ENCODE measurements at places on chromosomes 7 and 10.
A peak's percentile ranks its signal among the peaks of the same experiment; 100 is the strongest.

DNA sequence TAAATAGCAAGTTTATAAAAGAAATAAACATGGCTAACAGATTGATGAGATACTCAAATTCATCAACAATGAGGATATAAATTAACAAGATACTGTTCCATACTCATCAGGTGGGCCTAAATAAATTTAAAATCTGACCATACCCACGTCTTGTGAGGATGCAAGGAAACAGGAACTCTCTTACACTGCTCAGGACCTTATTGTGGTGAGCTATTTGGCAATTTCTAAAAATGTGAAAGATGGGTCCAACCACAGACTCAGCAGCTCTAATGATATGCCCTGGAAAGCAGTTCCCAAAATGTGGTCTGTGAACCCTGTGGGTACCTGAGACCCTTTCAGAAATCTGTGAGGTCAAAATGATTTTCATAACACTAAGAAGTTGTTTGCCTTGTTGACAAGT is 21.5 kb downstream of the RPP38 start:
- DNase-seq: no peak

DNA sequence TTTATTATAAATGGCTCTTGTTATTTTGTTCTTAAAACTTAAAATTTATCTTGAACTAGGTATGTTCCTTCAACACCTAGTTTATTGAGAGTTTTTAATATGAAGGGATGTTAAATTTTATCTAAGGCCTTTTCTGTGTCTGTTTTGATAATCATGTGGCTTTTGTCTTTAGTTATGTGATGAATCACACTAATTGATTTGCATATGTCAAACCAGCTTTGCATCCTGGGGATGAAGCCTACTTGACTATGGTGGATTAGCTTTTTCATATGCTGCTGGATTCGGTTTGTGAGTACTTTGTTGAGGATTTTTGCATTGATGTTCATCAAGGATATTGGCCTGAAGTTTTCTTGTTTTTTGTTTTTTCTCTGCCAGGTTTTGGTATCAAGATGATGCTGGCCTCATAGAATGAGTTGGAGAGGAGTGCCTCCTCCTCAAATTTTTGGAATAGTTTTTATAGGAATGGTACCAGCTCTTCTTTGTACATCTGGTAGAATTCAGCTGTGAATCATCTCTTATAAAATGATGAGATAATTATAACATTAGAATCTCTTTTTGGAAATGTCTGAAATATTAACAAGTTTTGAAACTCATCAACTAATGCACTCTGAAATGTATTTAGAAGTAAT is 78.7 kb upstream of the AGR3 start:
- no peak for DNase-seq

DNA sequence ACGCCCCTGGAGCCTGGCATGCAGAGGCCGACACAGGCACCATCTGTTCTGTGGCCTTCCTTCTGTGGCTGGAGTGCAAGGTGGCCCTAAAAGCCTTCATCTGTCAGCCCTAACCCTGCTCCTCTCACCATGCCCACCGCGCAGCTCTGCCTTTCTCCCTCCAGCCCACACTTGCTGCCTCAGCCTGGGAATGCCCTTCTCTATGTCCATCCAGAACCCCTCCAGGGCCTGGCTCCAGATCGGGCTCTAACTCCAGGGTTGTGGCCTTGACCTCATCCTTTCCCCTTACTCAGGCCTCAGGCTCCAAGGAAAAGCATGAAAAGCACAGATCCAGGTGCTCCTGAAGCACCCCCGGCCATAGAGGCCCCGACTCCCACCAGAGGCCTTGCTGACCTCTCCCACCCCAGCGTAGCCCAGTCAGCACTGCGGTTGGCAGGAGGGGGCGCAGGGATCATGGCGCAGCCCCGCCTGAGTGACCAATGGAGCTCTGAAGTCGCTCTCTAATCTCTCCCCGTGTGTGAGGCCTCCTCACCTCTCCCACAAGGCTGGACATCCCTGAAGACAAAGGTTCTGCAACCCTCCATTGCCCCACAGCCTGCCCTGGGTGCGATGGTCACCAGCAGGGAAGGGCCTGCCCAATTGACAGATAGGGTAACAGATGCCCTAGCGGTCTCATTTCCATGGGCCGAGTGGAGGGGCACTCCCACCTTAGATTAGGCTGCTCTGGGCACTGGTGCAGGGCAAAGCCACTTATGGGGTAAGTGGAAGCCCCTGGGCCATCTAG is 9.2 kb downstream of the ZCCHC24 start:
- no peak for DNase-seq

GRCh38 chr7:144941127-144941526 is 105.3 kb upstream of the TPK1 start:
- DNase-seq: no peak

DNA sequence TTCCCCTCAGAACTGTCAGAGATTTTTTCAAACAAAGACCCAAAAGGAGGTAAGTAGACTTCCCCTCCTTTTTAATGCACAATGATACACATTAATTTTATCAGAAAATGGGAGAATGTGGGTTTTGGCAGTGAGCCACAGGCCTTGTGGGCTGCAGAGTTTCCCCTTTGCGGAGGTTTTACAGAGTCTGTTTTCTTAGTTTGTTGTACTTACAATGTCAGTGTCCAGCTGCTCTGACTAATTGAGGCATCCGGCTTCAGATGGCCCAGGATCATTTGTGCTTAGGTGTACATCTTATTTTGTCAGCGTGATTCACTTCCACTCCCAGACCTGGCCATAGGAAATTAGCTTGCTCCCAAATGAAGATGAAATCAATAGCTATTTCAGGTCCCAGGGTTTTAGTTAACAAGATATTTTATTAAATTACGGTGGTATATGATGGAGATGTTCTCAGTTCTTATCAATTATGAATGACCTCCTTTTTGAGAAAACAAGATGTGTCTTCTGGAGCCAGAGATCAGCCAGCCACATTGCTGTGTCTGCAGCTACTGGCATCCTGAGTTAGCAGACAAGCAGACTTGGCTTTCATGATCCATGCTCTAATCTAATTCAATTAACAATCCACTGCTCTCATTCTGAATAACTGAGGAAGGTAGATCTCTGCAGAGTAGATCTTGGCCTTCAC is 1086.6 kb upstream of the SORCS1 start:
- no peak for DNase-seq

DNA sequence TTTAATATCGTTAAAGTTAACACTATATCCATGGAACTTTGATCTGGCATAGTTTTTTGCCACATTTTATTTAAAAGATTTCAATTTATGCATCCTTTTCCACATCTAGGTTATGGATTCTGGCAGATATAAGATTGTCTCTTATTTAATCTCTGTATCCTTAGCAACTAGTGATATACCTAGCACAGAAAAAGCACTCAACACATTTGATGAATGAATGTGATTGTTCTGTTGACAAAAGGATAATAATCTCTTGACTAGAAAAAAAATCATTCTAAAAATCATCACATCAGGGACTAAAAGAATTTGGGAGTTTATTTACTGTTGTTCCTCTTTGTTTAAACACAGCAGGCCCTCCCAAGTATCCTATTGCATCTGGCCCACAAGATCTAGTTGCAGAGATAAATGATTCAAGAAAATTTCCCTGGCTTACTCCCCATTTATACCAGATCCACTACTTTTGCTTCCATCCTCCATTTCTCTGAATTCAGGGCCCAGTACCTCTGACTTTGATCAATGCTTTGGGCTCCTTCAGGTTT is 84.0 kb upstream of the C1GALT1 start:
- DNase-seq: no peak

GRCh38 chr10:22824984-22825383 is 102.9 kb upstream of the ARMC3 start:
- no peak for DNase-seq

- DNase-seq: no peak
Measured at GRCh38 chr10:82192665-82193064, 317.7 kb downstream of the NRG3 start.

- no peak for DNase-seq
Measured at GRCh38 chr10:130621231-130621775, 485.1 kb downstream of the GLRX3 start.

DNA sequence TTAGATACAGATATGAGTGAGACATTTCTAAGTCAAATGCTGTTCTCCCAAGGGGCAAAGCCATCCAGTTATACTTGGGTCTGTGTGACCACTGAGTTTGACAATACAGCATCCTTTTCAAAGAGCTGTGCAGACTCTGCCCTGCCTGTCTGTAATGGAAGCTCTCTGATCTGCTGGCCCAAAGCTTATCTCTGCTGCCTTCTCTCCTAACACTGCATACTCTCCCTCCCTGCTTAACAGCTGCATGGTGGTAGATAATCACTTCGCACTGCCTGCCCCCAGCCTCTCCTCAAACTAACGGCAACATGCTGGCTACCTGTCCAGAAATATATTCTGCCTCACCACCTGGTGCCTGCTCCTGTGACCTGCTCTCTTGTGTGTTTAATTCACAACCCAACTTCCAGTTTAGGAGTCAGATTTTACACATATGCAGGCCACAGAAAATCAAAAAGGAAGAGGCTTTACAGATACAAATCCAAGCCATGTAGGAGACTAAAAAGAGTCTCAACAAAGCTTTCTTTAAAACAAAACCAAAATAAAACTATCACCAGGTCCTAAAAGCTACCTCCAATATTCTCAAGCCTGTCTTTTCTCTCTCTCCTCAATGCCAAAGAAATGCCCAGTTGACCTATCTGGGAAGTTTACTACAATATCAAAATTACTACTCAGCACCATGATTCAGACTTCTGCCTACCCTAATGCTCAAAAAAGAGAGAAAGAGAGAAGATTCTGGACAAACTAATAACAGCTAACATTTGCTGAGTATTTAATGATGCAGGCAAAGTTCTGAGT is 145.6 kb downstream of the RELN start:
- no peak for DNase-seq

- no peak for DNase-seq
Measured at GRCh38 chr7:155216475-155217272, 81.0 kb upstream of the INSIG1 start.

- DNase-seq: no peak
Measured at GRCh38 chr10:33238643-33239042, 95.8 kb downstream of the NRP1 start.

- no peak for DNase-seq
Measured at GRCh38 chr7:91135703-91136430, 128.4 kb upstream of the FZD1 start.

- no peak for DNase-seq
Measured at GRCh38 chr10:94524711-94525110, 20.9 kb upstream of the HELLS start.

DNA sequence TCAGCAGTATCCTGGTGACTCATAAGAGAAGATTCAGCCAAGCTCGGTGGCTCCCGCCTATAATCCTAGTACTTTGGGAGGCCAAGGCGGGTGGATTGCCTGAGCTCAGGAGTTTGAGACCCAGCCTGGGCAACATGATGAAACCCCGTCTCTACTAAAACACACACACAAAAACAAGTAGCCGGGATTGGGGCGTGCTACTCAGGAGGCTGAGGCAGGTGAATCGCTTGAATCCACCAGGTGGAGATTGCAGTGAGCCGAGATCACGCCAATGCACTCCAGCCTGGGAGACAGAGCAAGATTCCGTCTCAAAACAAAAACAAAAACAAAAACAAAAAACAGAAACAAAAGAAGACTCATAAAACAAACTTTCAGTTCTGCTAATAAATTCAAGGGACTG is 551.1 kb upstream of the POT1 start:
- no peak for DNase-seq

- DNase-seq: no peak
Measured at GRCh38 chr10:22429981-22430421, 84.7 kb downstream of the SPAG6 start.

DNA sequence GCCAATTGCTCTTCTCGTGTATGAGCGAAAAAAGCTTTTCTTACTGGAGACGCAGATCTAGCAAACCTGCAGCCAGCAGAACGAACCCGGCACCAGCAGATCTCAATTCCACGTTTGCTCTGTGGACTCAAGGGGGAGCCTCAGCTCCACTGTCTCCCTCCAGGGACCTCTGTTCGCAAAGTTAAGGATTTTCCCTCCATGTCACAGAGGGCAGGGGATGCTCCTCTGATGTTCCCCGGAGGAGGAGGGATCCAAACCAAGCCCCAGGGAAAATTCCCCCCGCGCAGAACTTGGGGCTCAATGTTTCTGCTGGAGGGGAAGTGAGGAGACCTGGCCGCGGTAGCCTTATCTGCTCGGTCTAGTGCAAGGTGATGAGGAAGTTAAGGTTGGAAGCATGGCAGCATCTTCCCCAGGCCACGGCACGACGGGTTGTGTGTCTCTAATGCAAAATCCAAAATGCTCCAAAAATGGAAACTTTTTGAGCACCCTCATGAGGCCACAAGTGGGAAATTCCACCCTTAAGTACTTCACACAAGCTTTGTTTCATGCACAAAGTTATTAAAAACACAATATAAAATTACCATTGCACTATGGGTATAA is 9.0 kb downstream of the IQCE start:
- DNase-seq: peak; percentile 64

GRCh38 chr10:63520500-63521415 is at the start of gene REEP3:
REEP3 (plus strand) TSS chr10:63521401; CDS start chr10:63521546, 145 bp downstream.
- DNase-seq: peak; percentile 10

DNA sequence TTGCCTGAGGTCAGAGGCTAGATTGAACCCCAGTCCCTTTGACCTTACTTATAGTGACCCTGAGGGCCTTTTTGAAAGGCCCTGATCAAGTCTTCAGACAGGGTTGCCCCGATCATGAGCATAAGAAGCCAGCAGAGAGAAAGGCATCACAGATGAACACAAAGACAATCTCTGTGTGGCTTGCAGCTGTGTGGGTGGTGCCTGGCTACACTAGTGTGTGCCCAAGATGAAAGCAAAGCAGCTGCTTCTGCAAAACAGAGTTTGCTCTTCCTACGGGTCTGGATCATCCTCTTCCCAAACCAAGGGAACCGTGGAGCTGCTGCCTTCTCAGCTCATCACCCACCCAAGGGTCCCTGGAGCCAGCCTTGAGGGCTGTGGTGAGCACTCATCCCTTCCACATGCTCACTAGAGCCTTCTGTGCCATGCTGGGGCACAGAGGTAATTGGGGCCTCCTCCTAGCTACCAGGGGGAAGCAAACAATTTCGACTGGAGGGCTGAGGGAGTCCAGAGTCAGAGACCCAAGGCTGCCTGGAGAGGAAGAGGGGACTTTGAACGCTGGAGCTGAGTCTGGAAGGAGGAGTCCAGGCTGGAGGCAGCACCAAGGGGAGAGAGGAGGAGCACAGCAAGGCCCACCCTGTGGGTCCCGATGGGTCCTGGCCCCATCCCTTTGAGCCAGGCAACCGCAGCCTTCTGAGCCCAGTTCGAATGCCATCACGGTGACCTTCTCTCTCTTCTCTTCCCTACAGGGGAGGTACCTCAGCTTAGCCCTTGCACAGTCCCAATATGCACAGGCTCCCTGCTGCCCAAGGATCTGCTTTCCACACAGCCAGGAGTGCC is 42.3 kb downstream of the ANTXRL start:
- peak; percentile 75 for DNase-seq

- no peak for DNase-seq
Measured at GRCh38 chr7:652881-653280, 73.6 kb upstream of the DNAAF5 start.

- no peak for DNase-seq
Measured at GRCh38 chr7:2802101-2802500, 42.0 kb downstream of the GNA12 start.

- DNase-seq: no peak
Measured at GRCh38 chr7:63043657-63044543, 954.7 kb upstream of the ZNF722 start.
